ENCODE measurements at places on chromosomes 4 and X.
A peak's percentile ranks its signal among the peaks of the same experiment; 100 is the strongest.

GRCh38 chr4:14196131-14196530, 568.6 kb upstream of the BOD1L1 start:
- peak; percentile 40 for DNase-seq

GRCh38 chrX:114162068-114162735, 421.7 kb upstream of the HTR2C start:
- no peak for DNase-seq

GRCh38 chrX:1932231-1932630, 317.4 kb downstream of the ASMT start:
- DNase-seq = no peak

DNA sequence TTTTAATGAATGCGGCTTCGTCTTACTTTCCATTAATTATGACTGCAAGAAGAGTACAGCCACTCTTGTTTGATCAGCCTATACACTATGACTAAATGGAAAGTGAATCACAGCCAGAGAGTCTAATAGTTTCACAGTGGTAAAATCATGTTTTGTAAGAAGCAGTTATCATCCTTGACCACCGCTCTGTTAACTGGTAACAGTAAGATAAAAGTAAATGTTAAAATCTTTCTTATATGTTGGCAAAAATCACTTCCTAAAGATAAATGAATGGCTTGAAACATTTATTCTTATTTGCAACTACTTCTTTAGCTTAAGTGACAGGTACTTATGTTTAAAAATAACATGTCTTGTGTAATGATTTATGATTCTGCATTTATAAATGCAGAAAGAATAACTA, 13.2 kb downstream of the GALNT7 start:
- DNase-seq = no peak

- no peak for DNase-seq
Measured at GRCh38 chr4:163111588-163111987, 55.1 kb downstream of the NAF1 start.

DNA sequence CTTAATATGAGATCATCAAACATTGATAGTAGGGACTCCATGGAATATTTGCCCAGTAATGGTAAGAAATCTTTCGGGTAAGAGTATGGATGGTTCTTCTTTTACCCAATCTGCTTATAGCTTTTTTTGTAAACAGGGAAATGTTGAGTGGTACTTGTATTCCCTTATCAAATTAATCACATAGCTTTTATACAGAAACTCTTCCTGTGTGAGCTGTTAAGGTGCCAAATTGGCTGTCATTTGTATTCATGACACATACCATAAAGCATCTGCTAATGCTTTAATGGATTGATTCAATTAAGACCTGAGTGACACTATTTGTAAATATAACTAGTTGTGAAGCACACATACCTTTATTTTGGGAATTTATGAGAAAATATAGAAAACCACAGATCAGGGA, 34.2 kb downstream of the KLF3 start:
- no peak for DNase-seq

GRCh38 chr4:89737888-89738287, 99.1 kb downstream of the SNCA start:
- no peak for DNase-seq

GRCh38 chrX:15664487-15665444, at the start of gene CLTRN:
TSS of gene CLTRN (minus strand) at chrX:15664805. CDS start at chrX:15664775, 30 bp downstream.
- no peak for DNase-seq

DNA sequence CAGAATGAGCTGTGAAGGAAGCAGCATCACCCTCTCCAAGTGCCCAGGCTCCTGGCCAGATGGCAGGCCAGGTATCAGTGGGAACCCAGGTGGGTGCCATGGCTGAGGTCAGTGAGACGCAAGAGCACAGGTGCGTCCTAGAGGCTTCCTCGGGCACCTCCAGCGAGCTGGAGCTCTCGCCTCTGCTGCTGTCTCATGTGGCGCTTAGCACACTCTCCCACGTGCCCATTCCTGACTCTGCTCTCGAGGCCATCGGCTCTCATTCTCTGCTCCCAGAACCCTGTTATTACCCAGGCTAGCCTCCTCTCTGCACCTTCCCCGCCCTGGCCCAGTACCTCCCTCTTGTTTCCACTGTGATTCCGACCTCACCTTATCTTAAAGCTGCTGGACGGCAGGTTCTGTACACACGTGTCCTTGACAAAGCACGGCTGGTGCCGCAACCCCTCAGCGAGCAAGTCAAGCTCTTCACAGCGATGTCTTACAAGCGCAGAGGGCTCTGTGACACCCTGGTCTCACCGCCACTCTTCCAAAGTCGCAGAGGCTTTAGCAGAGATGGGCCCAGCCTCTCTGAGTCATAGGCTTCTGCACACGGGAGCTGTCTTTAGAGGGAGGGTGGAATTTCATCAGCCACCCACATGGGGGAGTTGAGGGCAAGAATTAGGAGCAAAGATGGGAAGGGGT, 15.4 kb upstream of the MSANTD1 start:
- DNase-seq = no peak

GRCh38 chr4:121283319-121283718, 97.5 kb downstream of the QRFPR start:
- no peak for DNase-seq

GRCh38 chr4:25811374-25811690, 51.5 kb downstream of the SEL1L3 start:
- no peak for DNase-seq

DNA sequence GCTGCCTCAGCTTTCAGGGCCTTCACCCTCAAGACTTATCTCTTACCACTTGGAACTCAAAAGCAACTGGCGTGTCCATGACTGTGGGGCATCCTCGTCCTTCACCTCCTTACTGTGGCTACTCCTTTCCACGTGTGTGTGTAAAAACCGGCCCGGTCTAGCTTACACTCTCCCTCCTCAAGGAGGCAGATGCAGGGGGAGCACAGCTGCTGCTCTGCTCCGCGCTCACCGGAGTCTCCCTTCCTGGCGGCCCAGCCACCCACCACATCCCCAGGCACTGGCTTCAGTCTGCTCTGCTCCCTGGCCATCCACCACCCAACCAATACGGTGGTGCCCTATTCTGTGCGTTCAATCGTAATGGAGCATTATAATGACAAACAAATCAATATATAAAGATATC, 8.3 kb downstream of the RNF212 start:
- DNase-seq = no peak

GRCh38 chrX:43661521-43662240, 5.6 kb downstream of the MAOA start:
- DNase-seq = no peak

GRCh38 chrX:129784371-129784770, 4.6 kb downstream of the SASH3 start:
- no peak for DNase-seq

GRCh38 chrX:150360331-150360730, 2.8 kb upstream of the MAMLD1 start:
- DNase-seq = no peak

DNA sequence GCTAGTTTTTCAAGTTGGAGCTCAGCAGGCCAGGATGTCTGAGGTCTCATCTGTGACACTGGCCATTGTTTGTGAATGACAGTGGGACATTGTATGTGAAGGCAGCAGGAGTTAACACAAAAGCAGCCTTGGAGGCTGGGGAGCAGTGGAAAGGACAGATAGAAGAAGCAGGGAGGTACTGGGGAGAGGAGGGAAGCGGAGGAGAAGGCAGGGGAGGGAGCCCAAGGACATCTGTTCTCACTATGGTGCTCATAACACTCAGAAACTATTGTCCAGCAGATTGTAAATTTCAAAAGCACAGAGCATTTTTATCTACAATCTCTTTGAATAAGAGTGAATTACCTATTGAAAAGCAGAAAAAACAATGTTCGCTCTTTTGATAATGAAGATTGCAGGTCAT, 253.6 kb upstream of the DIPK2B start:
- DNase-seq = no peak

DNA sequence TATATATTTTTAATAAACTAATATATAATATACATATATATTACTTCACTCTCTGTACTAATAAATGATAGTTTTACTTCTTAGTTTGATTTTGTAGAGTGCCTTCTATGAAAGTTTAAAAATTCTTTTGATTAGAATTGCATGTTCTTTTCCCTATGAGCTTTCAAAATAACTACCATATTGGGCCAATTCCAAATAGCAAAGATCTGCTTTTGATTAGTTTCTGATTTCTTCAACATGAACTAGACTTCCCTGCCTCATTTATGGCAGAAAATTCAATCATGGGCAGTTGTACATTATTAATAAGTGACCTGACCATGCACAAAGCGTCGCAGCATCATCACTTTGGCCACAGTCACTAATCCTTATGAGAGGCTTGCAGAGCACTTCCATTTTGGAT, 48.9 kb upstream of the TEX13A start:
- no peak for DNase-seq

- DNase-seq = peak; percentile 10
Measured at GRCh38 chr4:186067757-186068385, 1.1 kb upstream of the TLR3 start.

DNA sequence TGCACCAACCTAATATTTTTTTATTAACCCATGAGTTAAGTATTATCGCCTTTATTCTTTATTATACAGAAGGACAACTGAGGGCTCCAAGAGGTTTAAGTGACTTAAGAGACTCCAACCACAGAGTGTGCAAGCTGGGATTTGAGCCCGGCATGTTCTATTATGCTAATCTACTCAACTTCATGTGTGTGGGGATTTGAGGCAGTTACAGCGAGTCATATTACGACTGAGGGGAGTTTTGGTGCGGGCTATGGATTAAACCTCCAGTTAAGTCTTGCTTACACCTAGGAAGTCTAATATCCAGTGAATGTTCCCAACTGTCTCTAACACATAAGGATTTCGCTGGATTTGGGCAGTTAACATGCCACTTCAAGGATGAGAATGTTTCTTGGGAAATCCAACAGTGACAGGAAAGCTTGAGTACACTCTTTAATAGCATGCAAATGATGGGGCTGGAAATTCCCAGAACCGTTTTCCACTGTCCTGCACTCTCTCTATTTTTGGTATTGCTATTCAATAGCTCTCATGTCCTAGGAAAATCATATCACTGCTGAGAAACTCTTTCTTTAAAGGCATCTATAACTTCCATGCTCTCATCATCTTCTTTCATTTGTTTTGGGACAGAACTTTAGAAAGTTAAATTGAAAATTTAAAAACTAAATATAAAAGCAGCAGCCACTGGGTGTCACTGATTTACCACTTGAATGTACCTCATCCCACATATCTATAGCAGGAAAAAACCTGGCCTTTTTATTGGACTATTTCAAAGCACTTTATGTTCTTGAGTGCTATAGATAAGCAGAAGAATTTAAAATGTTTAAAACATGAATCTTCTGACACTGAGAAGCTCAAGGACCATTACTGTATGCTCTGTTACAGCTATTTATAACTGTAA, 165.1 kb upstream of the TTC29 start:
- no peak for DNase-seq

DNA sequence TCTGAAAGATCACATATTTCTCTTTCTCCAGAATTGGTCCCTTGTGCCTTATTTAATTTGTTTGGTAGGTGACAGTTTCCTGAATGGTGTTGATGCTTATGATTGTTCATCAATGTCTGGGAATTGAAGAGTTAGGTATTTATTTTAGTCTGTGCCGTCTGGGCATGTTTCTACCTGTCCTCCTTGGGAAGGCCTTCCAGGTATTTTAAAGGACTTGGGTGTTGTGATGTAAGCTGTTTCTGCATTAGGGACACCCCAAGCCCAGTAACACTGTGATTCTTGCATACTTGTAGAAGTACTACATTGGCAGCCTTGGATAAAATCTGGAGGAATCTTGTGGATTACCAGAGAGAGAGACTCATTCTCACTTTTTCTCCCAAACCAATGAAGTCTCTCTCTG, 120.8 kb upstream of the CXXC4 start:
- DNase-seq = no peak

GRCh38 chrX:78066110-78066509, 37.9 kb upstream of the PGK1 start:
- no peak for DNase-seq

DNA sequence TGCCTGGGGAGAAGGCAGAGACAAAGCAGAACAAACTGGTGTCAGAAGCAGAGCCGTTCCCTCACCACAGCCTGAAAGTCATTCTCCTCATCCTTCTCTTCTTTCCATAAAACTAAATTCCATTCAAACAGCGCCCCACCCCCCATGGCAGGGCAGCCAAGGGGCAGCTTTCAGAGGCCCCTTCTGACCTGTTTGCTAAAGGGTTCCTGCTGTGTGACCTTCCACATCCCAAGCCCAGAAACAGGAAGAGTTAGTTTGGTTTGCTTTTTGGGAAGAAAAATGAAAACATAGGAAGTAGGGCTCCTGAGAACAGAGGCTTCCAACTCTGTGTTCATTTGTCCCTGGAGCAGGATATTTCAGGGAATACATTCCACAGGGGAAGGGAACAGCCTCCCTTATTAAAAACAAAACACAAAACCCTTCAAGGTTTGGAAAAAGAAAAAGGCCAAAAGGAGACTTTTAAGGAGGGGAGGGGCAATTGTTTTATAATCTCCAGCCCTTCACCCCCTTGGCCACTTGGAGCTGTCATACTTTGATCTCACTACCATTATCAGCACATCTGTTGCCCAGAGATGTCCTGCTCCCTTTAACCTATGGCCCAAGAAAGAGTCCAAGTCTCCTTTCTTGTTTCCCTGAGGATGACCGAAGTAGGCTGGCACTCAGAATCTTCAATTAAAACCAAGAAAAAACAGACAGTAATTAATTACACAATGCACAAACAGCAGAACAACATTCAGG, 25.3 kb downstream of the STARD8 start:
- no peak for DNase-seq

GRCh38 chr4:5158825-5159224, 107.5 kb downstream of the STK32B start:
- DNase-seq = no peak

DNA sequence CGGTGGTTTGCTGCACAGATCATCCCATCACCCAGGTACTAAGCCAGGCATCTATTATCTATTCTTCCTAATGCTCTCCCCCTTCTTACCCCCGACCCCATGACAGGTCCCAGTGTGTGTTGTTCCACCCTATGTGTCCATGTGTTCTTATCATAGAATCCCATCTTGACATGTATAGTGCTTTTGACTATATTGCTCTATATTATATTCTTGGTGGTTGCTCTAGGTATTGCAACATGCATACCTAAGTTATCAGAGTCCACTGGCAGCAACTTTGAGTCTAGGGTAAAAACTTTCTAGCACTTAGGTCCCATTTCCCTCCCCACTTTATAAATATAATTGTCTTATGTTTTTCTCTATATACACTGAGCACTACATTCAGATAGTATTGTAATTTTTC, 170.3 kb downstream of the TBX22 start:
- DNase-seq = no peak

DNA sequence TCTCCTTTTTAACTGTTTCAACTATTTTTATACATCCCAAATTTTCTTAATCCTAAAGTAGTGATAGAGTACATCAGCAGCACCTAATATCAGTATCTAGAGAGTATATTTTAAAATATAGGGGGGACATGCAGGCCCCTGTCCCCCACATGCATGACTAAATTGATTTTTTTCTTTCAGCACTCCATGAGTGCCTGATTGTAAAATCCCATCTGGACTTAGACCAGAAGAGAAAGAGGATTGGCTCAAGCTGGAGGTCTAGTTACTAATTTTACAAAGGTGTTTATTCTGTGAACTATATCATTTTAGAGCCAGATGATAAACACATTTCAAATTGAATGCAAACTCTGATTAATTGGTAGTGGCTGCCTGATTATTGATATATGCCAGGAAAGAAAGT, 1533.9 kb upstream of the PABPC4L start:
- no peak for DNase-seq
